WTC11 (cell line): ENCODE measurements at places on chromosomes 7 and 10. TPM values are rescaled to one million over a fixed set of nuclear protein-coding genes. Genes with fewer than 3 reads are reported as not detected.
A peak's percentile ranks its signal among the peaks of the same experiment; 100 is the strongest.

ADCY1 gene
- total RNA-seq, result 25.6 to 29.0 TPM (median 26.4 TPM) in 3 replicates

DNA sequence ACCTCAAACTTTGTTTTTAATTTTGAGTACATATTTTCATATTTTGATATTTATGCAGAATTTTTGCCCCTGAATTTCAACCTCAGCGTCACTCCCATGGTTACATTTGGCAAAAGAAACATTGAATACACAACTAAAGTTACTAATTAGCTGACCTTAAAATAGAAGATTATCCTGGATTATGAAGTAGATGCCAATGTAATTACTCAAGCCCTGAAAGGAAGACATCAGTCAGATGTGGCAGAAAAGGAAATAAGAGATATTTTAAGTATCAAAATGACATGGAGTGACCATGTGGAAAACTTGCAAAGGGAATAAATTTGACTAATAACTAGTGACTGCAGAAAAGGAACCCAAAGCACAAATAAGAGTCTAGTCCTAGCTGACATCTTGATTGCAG, 701.3 kb upstream of the KCND2 start:
- no peak overlapping the region for H3K4me3 ChIP-seq
- no peak overlapping the region for H3K27ac ChIP-seq

- DNase-seq, result no peak
- no peak overlapping the region for H3K4me3 ChIP-seq
- H3K36me3 ChIP-seq, result no peaks in the 10 kb centered on the region
- H3K27ac ChIP-seq, result no peak overlapping the region
- H3K4me1 ChIP-seq, result peaks cover 62% of the 10 kb centered on the region
These were observed 48.5 kb upstream of the GLCCI1 start for GRCh38 chr7:7920056-7920455.

KIFBP gene
- 31.2 to 34.7 TPM (median 33.4 TPM) in 3 replicates for total RNA-seq

- no peaks in the 10 kb centered on the region for H3K36me3 ChIP-seq
- H3K27me3 ChIP-seq, result no peaks in the 10 kb centered on the region
These were observed 155.7 kb upstream of the TMEM229A start for GRCh38 chr7:124188576-124188975.

- H3K36me3 ChIP-seq, result no peaks in the 10 kb centered on the region
- DNase-seq, result no peak
- H3K27ac ChIP-seq, result no peak overlapping the region
These were observed 395.6 kb downstream of the TNS3 start for GRCh38 chr7:47186316-47186715.

OR2A12 gene
- not detected in 3 replicates for total RNA-seq

PDZD7 gene
- total RNA-seq, result 1.9 to 2.7 TPM (median 2.6 TPM) in 3 replicates

CAV2 gene
- 1.9 to 4.3 TPM (median 2.4 TPM) in 3 replicates for total RNA-seq

DNA sequence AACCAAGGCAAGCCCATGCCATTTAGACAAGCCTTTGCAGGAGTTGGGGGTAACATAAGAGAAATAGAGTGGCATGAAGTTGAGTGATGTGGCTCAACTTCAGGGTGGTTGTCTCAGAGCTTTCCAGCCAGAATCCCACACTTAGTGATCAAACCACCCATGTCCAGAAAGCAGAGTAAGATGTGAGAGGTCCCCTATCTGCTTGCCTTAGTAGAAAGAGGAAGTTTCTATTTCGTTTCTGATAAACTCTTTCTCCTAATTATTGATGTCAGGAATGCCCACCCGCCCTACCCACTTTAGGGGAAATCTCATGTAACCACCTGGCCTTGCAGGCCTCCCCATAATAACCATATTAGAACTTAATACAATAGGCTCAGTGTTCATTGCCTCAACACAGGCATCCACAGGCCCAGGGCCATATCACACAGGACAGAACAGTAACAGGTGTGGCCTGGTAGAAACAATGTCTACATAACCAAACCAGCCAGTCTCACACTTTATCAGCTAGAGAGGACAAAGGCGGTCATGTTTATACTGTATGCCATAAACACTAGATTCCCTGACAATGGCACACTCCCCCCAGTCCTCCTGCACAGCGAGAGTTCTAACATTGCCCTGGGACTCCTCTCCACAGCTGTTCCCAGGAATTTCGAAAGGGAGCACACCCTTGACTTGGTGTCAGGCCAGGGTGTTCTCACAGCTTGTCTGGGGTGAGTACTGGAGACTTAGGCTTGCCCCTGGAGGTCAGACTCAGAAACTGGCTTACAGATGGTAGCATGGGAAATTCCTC, 364.4 kb downstream of the CXCL12 start:
- no peak overlapping the region for H3K27ac ChIP-seq
- H3K4me1 ChIP-seq, result peaks cover 8% of the 10 kb centered on the region; the same call in 1 of the 2 replicates
- DNase-seq, result no peak
- H3K36me3 ChIP-seq, result 0 out of 2 replicates have a peak, but pooled peaks cover 4% of the 10 kb centered on the region
- H3K27me3 ChIP-seq, result peaks cover 3% of the 10 kb centered on the region; the same call in 1 of the 2 replicates

DNA sequence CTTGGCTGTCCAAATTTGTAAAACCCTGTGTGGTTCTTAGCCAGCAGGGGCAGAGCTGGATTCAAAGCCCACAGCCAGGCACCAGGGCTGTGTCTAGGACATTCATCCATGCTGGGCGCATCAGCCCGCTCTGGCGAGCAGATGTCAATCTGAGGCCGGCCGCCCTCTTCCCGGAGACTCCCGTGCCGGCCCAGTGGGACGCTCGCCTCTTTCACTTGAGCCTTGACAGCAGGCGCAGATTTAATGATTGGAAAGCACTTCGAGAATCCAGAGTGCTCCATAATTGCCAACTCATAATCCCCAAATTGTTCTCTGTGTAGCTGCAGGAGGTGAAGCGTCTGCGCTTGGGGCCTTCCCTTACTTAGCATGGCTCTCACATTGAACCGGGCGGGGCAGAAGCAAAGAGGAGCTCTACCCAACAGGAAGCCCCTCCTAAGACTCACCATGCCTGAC, 36.7 kb downstream of the SLIT1 start:
- no peak overlapping the region for H3K4me3 ChIP-seq
- no peaks in the 10 kb centered on the region for H3K27me3 ChIP-seq
- H3K4me1 ChIP-seq, result peaks cover 9% of the 10 kb centered on the region; the same call in 1 of the 2 replicates
- H3K36me3 ChIP-seq, result no peaks in the 10 kb centered on the region

DNA sequence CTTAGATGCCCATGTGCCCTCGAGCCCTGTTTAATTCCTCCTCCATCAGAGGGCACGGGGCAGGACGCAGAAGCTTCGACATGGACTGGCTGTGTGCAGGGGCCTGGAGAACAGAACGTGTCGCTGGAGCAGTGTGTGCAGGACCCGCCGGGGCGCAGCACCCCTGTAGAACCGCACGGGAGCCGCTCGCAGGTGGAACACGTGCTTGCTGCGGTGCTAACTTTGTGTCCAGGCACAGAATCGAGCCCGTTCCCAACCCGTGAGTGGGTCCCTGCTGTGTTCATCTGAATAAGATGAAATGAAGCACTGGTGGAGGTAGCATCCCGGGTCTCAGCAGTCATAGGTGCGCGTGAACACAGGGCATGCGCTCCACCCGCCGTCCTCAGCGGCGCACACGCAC, 116.9 kb downstream of the WDR37 start:
- peak; percentile 8 for DNase-seq
- H3K4me1 ChIP-seq, result no peaks in the 10 kb centered on the region; the same call in 1 of the 2 replicates
- no peaks in the 10 kb centered on the region; the same call in 1 of the 2 replicates for H3K27me3 ChIP-seq

GRCh38 chr10:68561865-68562649, 1.9 kb downstream of the TET1 start:
- H3K27ac ChIP-seq, result peak overlapping the region; percentile 97
- H3K27me3 ChIP-seq, result no peaks in the 10 kb centered on the region; the same call in 1 of the 2 replicates
- peak; percentile 41 for DNase-seq
- H3K4me3 ChIP-seq, result peak overlapping the region; percentile 98
- H3K36me3 ChIP-seq, result peaks cover 11% of the 10 kb centered on the region

DNA sequence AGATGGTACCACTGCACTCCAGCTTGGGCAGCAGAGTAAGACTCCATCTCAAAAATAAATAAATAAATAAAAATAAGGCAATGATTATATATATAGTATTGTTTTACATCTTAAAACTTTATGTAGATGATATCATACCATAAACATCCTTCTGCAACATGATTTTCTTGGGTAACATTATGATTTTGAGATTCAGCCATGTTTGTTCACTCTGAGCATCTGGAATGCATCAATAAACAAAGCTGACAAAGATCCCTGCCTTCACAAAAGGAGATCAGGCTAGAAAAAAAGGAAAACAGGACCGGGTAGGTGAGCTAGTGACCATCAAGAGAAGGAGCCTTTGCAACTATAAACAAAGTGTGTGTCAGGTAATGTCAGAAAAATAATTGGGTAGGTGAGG, 31.9 kb upstream of the KAT6B start:
- DNase-seq, result no peak
- H3K27ac ChIP-seq, result peak overlapping the region; percentile 8; the same call in 1 of the 2 replicates
- H3K4me3 ChIP-seq, result no peak overlapping the region
- no peaks in the 10 kb centered on the region for H3K27me3 ChIP-seq

DNA sequence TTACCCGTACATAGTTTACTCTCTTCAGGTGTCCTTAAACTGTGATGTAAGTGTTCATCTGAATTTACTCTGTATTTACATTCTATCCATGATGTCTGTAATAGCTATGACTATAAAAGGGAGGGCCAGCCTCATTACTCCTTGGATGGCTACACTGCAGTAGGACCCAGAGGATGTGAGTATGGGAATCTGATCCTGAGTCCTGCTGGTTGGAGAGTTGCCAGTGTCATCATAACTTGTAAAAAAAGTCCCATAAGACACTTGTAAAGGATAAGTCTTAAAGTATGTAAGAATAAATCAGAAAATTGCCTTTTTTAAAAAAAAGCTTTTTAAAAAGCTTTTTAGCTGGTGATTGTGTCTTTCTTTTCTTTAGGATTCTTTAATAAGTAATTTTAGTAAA, 95.4 kb downstream of the PPP1R9A start:
- peaks cover 12% of the 10 kb centered on the region for H3K4me1 ChIP-seq
- no peak overlapping the region for H3K4me3 ChIP-seq
- DNase-seq, result no peak

TMEM229A gene
- 0.27 to 0.74 TPM (median 0.41 TPM) in 3 replicates for total RNA-seq

GRCh38 chr7:156004265-156005201, 192.3 kb upstream of the SHH start:
- no peak overlapping the region for H3K27ac ChIP-seq
- no peaks in the 10 kb centered on the region for H3K4me1 ChIP-seq
- H3K27me3 ChIP-seq, result peaks cover 3% of the 10 kb centered on the region
- DNase-seq, result no peak
- H3K4me3 ChIP-seq, result no peak overlapping the region

- peak overlapping the region; percentile 80; the same call in 1 of the 2 replicates for H3K27ac ChIP-seq
- H3K27me3 ChIP-seq, result no peaks in the 10 kb centered on the region; the same call in 1 of the 2 replicates
- peaks cover 8% of the 10 kb centered on the region for H3K4me1 ChIP-seq
- H3K4me3 ChIP-seq, result no peak overlapping the region
- no peaks in the 10 kb centered on the region for H3K36me3 ChIP-seq
- DNase-seq, result no peak
These were observed 184.9 kb upstream of the MKI67 start for GRCh38 chr10:128310971-128311658.

- H3K27me3 ChIP-seq, result no peaks in the 10 kb centered on the region
- no peak overlapping the region for H3K4me3 ChIP-seq
- no peaks in the 10 kb centered on the region for H3K4me1 ChIP-seq
- H3K27ac ChIP-seq, result no peak overlapping the region
- no peaks in the 10 kb centered on the region for H3K36me3 ChIP-seq
- DNase-seq, result no peak
These were observed 318.5 kb downstream of the DOCK4 start for GRCh38 chr7:111887734-111888133.

- peaks cover 16% of the 10 kb centered on the region for H3K4me1 ChIP-seq
- H3K4me3 ChIP-seq, result no peak overlapping the region
- no peak overlapping the region for H3K27ac ChIP-seq
- peak; percentile 88 for DNase-seq
These were observed 59.0 kb downstream of the PALD1 start for GRCh38 chr10:70537398-70538194.

DNA sequence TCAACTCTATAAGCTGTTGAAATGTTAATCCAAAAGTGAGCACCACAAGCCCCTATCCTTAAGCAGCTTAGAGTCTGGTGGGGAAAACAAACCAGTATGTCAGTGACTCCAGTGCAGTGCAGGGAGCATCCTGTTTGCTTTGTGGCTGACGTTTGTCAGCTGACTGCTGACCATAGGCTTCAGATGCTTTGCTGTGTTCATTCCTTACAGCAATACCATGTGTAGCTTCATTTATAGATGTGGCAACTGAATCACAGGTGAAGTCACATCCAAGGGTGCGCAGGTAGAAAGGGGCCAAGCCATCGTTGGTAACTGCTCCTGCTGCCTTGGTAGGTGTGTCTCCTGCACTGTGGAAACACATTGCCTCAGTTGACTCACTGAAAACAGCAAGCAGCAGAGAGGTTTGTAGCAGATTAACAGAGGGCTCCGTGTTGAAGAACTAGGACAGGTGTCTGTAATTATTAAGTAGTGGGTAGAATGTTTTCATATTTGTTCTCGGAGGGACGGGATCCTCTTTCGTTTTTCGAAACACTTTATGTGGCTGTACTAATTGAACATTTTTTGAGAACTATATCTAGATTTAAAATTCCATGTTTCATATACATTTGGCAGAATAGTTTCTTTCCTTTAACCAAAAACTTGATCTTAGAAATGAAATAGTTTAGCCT, 2.0 kb downstream of the INSIG1 start:
- H3K27ac ChIP-seq, result peak overlapping the region; percentile 96
- peak overlapping the region; percentile 86 for H3K4me3 ChIP-seq
- no peak for DNase-seq
- H3K27me3 ChIP-seq, result no peaks in the 10 kb centered on the region
- H3K4me1 ChIP-seq, result peaks cover 54% of the 10 kb centered on the region
- H3K36me3 ChIP-seq, result peaks cover 38% of the 10 kb centered on the region

DNA sequence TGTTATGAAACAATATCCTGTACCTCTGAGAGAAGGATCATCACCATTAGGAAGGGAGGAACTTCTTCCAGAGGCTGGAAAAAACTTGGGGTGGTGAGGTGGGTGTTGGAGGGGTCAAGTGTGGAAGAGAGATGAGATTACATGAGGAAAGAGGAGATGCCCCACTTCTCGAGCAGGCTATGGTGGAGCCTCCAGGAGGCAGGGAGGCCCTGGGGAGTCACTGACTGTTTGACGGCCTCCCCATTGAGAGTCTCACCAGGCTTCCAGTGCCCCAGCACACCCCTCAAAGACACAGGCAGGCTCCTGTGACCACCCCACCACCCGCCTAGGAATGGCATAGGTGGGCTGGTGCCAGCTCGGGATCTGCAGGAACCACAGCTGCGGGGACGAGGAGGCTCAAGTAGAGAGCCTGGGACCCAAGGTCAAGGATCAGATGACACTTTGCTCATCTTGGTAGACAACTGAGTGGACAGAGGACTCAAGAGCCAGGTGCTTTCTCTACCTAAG, 185.3 kb upstream of the GDF10 start:
- no peak overlapping the region for H3K4me3 ChIP-seq
- no peak for DNase-seq
- H3K27me3 ChIP-seq, result peaks cover 7% of the 10 kb centered on the region
- H3K4me1 ChIP-seq, result peaks cover 18% of the 10 kb centered on the region

DNA sequence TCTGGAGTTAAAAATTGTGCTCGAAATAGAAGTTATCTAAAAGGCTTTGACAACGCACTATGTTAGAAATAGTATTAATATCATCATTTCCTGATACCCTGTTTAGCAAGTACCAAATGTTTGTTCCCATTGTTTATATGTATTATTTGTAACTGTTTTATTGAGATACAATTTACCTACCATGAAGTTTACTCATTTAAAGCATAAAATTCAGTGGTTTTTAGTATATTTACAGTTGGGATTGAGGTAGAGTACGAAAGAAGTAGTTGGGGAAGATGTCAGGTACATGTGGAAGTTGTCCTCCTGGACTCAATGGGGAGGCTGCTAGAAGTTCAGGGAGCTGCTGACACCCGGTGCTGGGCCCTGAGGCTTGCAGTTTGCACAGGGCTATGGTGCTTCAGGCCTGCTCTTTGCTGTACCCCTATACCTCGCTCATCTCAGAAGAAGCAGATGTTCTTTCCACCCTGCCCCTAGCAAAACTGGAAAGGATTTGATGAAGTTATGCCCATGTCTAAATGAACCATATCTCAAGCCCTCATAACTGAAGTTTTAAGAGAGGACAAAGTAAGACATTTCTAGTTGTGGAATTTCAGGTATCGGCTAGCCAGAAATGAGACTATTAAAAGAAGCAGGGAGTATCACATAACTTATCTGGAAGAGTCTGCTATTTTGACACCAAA, 25.2 kb upstream of the WNT16 start:
- H3K27me3 ChIP-seq, result no peaks in the 10 kb centered on the region
- peak; percentile 21 for DNase-seq
- H3K36me3 ChIP-seq, result no peaks in the 10 kb centered on the region
- H3K4me3 ChIP-seq, result no peak overlapping the region
